ENCODE measurements at places on chromosomes 13 and 19. TPM values are rescaled to one million over a fixed set of nuclear protein-coding genes. Genes with fewer than 3 reads are reported as not detected.

Gene C19orf85
- total RNA-seq: 2.1 TPM

DNA sequence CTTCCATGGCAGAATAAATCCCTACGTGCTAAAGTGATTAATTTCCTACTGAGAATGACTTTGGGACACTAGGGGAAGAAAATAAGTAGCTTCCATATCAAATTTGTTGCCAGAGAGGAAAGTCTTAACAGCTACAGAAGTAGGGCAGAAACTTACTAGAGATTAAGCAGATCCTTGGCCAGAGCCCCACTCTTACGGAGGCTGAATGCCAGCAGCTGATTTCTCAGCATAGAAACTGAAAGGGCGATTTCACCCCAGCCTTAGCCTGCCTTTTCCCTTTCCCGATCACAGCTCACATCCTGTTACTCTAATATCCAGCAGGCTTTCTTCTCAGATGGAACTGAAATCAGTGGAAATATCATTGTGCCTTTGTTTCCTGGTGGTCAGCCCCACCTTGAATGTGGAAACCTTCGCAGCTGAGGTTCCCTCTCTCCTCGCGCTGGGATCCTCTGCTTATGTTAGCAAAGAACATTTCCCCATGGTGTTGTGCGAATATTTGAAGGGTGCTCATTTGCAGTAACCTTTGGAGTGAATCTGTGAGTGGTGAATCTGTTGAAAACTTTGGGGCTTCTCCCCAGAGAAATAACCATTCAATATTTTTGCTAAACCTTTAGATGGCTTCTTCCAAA is 8.4 kb downstream of the FAM124A start:
- no peak for DNase-seq

GRCh38 chr13:93260591-93260990 is 34.0 kb downstream of the GPC6 start:
- DNase-seq: no peak

GRCh38 chr13:35191883-35192282 is 249.8 kb downstream of the NBEA start:
- no peak for DNase-seq

GRCh38 chr19:5339950-5340636 is 519 bp downstream of the PTPRS start:
- peak; percentile 29 for DNase-seq
